ENCODE measurements at places on chromosomes 16 and 17. TPM values are rescaled to one million over a fixed set of nuclear protein-coding genes. Genes with fewer than 3 reads are reported as not detected.

Gene NFE2L1
- total RNA-seq, result 435 TPM

Gene ZG16B
- total RNA-seq, result 0.13 TPM

Gene ABCA3
- total RNA-seq, result 13.0 TPM

Gene SPATA22
- total RNA-seq, result 0.13 TPM

Gene TBX4
- total RNA-seq, result not detected

Gene PLXDC1
- total RNA-seq, result 3.5 TPM

Gene EVPLL
- total RNA-seq, result not detected

Gene COPRS
- 70.0 TPM for total RNA-seq
